Stimulated activated CD4-positive, alpha-beta T cell treated with anti-CD3 and anti-CD28 coated beads, TNF-alpha, amount 100 ng/mL, for 4 hours (primary cell): ENCODE measurements at places on chromosomes 3 and 15.

- DNase-seq = no peak
Measured at GRCh38 chr3:156586905-156587759, 32.2 kb upstream of the SSR3 start.

DNA sequence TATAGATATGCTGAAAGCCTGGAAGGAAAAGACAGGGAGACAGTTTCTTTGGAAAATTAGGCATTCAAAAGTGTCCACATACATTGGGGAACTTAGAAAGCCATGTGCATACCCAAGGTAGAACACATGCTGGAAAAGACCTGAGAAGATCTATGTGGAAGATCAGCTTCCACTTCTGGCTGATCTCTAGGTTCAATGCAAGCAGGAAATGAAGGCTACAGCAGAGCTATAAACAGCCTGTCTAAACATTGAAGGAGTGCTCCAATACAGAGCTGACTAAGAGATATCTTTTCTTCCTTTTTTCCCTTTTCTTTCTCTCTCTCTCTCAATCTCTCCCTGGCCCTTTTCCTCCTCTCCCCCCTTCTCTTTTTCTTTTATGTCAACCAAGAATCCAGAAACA lies 73.6 kb upstream of the TCF12 start:
- DNase-seq = no peak

GRCh38 chr3:182795389-182795782 lies 2.1 kb downstream of the ATP11B start:
- no peak for DNase-seq

- DNase-seq = no peak
Measured at GRCh38 chr3:52043750-52044149, 12.6 kb downstream of the DUSP7 start.

DNA sequence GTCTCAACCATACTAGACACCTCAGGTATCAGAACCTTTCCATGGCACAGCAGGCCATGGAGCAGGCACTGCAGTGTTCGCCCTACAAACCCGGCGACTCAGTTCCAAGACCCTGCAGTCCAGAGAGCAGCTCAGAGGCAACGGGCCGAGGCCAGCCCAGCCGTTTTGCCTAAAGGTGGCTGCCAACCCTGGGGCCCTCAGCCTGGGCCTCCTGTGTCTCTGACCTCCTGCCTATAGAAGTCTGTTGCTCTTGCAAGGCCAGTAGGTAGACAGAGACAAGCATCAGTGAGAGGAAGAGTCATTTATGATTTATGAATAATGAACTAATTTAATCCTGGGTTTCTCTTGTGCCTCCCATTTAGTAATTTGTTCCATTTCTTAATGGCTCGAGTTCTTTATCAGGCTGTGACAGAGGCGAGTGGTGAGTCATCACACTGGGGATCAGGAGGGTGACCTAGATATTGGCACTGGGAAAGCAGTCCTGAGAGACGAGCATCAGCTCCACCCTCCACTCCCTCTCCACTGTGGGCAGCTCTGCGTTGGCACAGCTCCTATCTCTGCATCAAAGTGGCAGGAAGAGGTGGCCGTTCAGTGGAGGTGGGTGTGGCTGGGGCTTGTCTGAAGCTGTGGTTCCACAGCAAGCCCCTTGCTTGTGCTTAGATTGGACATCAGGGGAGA lies 79.8 kb downstream of the ABHD5 start:
- DNase-seq = no peak
